ENCODE measurements at places on chromosomes 6 and 20.

DNA sequence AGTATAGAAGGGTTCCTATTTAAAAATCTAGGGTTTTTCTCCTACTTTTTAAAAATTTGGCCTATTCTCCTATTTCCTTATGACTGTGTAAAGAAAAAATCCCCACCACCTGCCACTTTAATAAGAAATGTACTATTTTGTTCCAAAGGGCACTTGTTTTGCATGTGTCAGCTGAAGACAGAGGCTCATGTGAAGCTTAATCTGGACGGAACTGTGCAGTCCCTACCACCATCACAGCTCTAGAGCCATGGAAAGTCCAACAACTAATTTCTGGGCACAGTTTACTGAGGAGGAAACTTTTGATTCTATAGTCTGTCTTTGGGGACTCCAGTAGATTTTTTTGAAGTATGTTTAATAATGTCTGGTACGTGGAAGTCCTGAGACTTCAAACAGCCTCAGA is 60.0 kb upstream of the AHI1 start:
- DNase-seq, result no peak

DNA sequence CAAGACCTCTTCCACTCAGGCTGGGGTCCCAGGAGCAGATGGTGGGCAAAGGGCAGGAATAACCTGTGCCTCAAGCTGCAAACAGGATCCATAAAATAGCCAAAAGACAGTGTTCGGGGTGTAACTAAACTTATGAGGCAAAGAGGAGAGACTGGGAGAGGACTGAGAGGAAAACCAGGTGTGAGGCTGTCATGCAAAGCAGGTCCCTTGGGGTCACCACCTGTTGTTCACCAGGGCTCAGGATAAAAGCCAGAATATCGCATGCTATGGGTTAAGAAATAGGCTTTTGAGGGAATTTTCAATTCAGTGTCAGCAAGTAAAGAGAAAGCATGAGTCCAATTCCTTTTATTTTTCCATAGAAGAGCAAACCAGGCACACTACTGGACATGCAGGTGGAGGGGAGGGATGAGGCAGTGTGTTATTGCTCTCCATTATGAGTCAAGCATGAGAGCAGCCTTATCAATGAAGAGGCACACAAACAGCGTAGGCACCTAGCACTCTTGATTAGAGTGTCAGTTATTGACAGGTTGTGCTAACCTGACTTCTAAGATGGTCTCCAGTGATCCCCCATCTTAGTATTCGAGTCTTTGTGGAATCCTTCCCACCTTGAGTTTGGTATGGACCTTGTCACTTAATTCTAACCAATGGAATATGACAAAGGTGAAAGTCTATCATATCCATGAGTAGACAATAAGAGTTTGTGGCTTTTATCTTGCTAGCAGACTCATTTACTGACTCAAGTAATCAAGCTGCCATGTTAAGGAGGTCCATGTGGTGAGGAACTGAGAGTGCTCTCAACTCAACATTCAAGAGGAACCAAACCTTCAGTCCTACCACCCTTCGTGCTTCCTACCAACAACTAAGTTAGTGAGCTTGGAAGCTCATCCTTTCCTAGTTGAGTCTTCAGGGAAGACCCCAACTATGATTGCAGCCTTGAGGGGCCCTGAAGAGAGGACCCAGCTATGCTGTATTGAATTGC is 18.8 kb downstream of the HLA-E start:
- DNase-seq, result no peak

DNA sequence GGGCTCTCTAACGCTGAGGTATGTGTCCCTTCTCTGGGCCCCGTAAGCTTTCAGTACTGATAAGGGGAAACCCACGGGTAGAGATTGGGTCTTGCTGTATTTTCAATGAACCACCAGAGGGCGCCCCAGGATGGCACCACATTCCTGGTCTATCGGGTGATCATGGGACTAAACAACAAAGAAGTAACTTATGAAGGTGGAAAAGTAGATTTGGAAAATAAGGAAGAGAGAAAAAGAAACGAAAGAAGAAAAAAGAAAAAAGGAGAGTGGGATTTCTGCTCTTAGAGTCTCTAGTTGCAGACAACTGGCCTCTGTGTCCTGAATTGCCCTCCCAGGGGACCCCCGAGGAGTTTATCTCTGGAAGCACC is 93.8 kb downstream of the GMPR start:
- no peak for DNase-seq

DNA sequence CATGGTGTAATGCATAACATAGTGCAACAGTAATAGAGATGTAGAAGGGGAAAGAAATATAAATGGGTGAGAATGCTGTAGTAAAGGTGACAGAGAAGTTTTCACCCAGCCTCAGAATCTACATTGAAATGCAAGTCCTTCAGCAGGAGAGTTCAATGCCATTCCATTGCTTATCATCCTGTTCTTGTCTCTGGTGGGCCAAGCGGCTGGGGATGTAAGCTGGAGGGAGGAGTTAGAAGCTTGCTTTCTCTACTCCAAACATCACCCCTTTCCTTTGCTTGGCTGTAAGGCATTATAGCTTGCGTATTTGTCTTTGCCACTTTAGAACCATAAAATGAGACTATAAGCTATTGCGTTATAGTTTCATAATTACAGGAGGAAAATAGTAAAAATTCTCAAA is 2.2 kb upstream of the FUT9 start:
- DNase-seq, result no peak

DNA sequence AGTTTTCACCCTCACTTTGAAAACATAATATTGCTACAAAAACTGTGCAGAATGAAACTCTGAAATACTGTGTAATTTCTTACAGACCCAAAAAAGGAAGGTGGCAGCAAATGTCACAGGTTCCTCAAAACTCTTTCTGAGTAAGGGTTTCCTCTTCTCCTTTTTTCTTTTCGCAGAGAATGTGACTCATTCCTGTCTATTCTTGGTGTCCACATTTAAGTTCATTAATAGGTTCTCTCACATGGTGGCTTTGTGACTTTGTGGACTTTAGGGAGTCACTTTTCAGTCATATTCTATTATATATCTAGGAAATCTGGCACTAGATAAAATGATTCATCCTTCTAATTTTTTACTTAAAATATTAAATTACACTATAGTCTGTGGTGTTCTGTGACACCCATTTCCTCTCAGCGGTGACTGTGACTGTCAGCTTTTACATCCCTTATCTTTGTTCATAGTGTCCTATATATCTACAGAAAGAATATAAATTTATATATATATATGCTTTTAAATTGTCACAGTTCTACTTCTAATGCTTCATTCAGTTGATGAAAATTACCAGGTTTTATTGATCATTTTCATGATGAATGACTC is 126.8 kb upstream of the HCRTR2 start:
- DNase-seq, result no peak

DNA sequence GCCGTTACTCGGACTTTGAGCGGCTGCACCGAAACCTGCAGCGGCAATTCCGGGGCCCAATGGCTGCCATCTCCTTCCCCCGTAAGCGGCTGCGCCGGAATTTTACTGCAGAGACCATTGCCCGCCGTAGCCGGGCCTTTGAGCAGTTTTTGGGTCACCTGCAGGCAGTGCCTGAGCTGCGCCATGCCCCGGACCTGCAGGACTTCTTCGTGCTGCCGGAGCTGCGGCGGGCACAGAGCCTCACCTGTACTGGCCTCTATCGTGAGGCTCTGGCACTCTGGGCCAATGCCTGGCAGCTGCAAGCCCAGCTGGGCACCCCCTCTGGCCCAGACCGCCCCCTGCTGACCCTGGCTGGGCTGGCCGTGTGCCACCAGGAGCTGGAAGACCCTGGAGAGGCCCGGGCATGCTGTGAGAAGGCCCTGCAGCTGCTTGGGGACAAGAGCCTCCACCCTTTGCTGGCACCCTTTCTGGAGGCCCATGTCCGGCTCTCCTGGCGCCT is 7.2 kb downstream of the SNX21 start:
- no peak for DNase-seq

DNA sequence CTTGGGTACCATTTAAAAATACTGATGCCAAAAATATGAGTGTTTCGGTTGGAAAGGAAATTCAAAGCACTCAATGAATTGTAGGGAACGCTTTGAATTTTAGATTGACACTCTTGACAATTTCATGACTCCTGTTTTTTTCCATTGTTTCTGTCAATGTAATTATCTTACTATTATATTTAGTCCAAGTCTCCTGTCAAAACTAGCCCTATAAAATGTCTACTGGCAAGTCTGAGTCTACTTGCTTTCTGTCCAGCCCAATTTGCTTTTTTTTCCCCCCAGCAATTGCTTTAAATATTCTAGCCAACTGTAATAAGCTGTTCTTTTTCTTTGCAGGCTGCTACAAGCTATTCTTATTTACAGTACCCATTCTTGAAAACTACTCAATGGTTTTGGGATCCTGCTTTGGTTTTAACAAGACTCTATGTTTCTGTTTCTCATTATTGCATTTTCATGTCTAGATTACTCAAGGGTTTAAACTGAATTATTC is 1103.9 kb upstream of the GJE1 start:
- DNase-seq, result no peak

- no peak for DNase-seq
Observed at GRCh38 chr6:16993396-16993795, 108.5 kb upstream of the STMND1 start.

DNA sequence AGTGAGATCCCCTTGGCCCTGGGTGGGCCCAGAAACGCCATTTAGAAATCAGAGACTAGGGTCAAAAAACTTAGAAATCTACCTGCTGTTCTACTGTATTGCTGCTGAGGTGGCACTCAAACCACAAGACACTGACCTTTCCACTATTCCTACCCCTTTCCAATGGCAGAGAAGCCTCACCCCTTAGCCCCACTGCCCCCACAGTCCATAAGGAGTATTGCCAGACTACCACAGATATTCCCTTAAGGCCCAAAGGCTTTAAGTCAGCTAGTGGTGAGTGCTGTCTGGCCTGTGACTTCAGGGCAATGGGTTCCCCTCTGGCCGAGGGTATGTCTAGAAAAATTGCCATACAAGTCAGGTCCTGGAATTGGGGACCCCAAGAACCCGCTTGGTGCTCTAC is 656.1 kb downstream of the COL12A1 start:
- DNase-seq, result no peak

DNA sequence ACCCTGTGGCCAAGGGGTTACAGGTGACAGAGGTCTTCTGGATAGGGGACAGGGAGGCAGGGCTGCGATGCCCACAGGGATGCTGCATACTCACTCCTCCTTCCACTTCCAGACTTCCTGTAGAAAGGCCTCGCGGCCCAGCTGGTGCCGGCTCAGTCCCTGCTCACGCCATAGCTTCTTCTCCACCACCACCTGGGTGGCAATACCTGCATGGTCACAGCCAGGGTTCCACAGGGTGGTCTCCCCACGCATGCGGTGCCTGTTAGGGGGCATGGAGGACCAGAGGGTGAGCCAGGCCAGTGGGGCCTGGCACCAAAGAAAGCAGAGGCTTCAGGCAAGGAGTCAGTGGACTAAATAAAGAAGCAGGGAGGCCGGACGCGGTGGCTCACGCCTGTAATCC is 8.3 kb upstream of the VWA7 start:
- DNase-seq, result no peak

DNA sequence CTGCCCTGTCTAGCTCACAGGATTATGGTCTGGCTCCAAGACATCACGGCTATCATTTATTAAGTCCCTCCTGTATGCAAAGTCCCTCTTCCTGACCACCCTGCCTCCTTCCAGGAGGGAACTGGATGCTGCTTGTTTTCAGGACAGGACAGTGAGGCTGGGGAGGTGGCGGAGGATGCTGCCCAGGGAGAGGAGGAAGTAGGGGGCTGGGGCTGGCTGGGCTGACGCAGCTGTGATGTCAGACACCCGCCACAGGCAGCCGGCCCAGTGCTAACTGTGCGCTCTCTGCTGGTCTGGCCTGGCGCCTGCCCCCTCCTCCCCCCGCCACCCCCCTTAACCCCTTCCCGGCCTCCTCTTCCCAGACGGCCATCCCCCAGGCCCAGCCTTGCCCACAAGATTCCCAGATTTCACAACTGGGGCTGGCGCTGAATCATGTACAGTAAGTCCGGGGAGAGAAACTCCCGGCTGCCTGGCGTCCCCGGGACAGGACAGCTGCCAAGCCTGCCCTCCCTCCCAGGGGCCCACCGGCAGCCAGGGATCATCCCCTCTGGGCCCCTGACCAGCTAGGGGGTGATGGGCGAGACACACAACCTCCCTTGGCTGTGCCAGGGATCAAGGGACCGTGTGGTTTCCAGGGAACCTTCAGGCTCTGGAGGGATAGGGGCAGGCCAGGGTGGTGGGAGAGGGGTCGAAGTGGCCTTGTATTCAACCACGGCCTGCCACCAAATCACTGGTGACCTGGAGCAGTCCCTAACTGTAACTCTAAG is 118.1 kb downstream of the CEBPB start:
- DNase-seq, result peak; percentile 98

DNA sequence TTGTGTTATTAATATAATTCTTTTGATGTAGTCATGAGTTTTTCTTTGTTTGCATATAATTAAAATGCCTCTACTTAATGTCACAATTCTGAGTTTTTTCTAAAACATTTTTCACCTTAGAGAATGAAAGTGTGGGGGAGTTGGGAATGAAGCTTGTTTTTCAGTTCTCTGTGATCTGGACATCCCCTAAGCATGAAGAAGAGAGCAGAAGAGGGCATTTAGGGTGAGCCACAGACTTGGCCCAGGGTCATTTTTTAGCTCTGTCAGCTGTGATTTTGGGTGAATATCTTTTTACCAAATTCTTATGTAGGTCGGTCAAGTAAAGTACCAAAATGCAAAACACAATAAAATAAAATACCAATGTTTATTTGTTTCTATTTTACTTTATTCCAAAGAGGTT is 3.9 kb downstream of the OTOR start:
- no peak for DNase-seq

DNA sequence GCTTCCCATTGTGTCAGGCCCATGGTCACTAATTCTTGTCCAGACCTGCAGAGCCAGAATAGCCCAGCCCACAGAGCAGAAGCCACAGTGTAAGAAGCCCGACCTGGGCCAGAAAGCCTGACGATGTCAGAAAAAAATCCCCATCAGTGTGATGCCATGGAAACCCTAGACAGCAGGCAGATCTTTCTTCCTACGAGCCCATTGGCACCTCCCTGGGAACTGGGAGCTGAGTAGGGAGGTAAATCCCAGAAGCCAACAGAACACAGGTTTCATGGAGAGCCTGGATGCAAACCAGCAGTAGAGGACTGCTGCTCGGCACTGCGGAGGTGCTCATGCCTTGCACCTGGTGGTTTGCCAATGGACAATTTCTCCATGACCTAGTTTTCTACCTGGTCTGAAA is 82.2 kb upstream of the SLC22A16 start:
- no peak for DNase-seq

DNA sequence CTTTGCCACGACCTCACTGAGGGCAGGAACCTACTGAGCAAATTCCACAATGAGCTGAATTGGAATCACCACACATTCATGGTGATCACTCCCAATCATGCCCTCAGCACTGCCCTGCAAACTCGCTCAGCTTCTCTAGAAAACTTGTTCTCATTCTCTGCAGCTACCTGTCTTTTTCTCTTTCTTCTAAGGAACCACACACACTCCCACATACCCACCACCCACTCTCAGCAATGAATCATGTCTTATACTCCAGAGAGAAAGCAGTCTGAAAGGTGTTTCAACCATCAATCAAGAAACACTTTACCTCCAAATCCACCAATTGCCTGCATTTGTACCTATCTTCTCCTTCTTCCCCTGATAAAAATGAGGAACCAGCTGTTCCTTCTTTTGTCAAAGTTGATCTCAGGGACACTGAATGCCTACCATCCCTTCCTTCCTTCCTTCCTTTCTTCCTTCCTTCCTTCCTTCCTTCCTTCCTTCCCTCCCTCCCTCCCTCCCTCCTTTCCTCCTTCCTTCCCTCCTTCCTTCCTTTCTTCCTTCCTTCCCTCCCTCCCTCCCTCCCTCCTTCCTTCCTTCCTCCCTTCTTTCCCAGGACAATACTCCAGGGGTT is 84.6 kb upstream of the SGK1 start:
- DNase-seq, result no peak

GRCh38 chr6:149458806-149459205 is 26.0 kb downstream of the ZC3H12D start:
- no peak for DNase-seq

- DNase-seq, result no peak
Observed at GRCh38 chr6:14876778-14877613, 368.9 kb upstream of the JARID2 start.

Measured in coronary artery (tissue), 2 donors.